ENCODE measurements at places on chromosomes 12 and 14.
A peak's percentile ranks its signal among the peaks of the same experiment; 100 is the strongest.

- no peaks in the 10 kb centered on the region for H3K27me3 ChIP-seq
- no peak overlapping the region for H3K4me3 ChIP-seq
- no peaks in the 10 kb centered on the region for H3K36me3 ChIP-seq
- no peak overlapping the region for H3K27ac ChIP-seq
Observed at GRCh38 chr14:100549834-100550625, 37.2 kb downstream of the BEGAIN start.

DNA sequence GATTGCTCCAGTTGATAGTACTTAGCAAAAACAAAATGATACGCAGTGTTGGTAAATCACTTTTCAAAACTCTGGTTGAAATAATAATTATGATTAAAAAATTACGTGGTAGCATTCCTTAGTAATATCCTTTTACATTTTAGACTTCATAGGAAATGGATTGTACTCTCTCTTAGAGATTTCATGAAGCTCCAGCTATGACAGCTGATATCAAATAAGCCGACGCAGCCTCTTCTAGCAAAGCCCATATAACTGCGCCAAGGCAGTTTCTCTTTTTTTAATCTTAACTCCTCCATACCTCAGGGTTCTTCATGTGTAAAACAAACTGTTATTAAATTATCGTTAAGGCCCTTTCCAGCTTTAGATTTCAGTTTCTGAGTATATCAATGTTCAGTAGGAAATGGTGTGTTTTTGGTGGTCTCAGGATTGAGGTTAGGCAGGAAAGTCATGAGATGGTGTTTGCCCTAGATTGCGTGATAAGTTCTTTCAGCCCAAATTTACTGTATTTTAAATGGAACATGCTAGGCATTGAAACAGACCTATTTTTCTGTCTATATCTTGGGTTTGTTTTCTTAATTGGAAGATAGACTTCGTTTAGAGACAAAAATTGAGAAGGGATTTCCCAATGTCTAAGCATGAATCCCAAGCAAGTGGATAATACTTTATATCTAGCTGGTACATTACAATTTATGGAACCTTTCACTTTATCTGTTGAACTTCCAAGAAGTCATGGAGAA lies 902 bp upstream of the CFL2 start:
- no peaks in the 10 kb centered on the region for H3K36me3 ChIP-seq
- no peaks in the 10 kb centered on the region for H3K27me3 ChIP-seq

DNA sequence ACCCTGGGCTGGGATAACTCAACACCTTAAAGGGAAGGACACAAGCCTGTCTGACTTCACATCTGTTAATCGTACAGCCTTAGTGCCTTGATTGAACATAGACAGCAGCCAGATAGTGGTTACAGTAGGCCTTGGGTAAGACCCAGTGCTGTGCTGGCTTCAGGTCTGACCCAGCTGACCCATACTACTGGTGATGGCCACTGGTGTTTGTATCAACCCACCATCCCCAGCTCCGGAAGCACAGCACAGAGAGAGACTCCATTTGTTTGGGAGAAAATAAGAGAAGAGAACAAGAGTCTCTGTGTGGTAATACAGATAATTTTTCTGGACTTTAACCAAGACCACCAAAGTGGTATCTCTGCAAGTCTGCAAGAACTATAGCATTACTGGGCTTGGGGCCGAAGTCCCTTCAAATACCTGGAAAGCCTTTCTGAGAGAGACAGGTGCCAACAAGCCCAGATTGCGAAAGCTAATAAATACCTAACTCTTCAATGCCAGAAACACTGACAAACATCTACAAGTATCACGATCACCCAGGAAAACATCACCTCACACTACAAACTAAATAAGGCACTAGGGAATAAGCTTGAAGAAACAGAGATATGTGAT lies 330.1 kb upstream of the GARIN2 start:
- no peak for DNase-seq
- H3K27me3 ChIP-seq = no peaks in the 10 kb centered on the region
- no peak overlapping the region for H3K4me3 ChIP-seq
- no peak overlapping the region for H3K27ac ChIP-seq

DNA sequence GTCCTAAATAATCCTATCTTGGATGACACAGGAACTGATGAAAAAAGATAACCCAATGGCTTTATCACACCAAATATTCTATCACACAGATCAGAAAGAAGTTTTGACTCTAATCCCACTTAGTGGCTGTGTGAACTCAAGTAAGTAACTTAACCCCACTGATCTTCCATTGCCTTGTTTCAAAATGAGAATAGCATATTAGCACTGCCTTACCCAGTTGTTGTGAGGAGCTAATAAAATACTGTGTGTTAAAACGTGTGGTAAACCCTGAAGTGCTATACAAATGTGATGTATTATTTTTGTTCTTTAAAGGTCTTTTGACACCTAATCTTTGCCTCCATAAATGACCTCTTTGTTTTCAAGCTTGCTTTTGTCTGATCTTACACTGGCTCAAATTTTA lies 60.9 kb upstream of the ARID2 start:
- no peak for DNase-seq
- H3K27ac ChIP-seq = peak overlapping the region; percentile 77
- no peak overlapping the region for H3K4me3 ChIP-seq
- H3K4me1 ChIP-seq = peaks cover 15% of the 10 kb centered on the region
- no peaks in the 10 kb centered on the region for H3K36me3 ChIP-seq

- peak; percentile 12 for DNase-seq
- peak overlapping the region; percentile 79 for H3K4me3 ChIP-seq
- no peaks in the 10 kb centered on the region for H3K27me3 ChIP-seq
- H3K27ac ChIP-seq = peak overlapping the region; percentile 53
Observed at GRCh38 chr14:103629503-103630121, 601 bp downstream of the KLC1 start.

DNA sequence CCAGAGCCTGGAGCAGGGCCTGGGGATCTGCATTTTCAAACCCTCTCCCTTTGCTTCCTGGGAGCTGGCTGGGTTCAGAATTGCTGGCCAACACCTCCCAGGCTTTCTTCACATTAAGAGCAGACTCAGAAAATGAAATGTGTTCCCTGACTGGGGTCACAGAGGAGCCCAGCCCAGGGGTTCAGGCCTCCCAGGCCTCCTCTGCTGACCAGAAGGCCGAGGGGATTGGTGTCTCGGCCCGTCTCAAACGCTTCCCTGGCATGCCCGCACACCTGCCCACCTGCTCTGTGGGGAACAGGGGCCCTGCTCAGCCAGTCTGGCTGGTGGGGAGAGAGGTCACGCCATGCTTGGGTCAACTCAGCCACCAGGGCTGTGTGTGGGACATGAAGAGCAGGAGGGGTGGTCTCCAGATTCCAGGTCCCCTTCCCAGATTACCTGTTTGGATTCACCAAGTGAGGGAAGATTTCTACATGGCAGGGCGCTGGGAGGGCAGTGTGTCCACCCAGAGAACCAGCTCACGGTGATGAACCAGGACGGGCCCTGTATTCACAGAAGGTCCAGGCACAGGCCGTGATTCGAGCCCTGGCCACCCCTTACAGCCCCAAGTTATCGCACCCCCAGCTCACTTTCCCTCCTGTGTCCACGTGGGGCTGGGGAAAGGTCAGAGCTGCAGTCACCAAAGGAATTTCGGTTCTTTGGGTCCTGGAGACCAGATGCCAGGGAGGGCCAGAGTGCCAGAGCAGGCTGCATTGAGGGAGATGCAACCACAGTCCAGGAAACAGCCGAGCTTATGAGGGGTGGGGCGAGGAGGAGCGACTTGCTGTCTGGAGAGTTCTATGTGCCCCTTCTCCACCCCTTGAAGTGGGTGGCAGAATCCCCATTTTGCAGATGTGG lies 55.2 kb upstream of the RIN3 start:
- no peaks in the 10 kb centered on the region for H3K36me3 ChIP-seq
- H3K4me3 ChIP-seq = no peak overlapping the region
- H3K4me1 ChIP-seq = peaks cover 46% of the 10 kb centered on the region
- DNase-seq = no peak

Measured in T-cell (primary cell).